Testis (tissue), 5 donors: ENCODE measurements at places on chromosomes 5 and 9. TPM values are rescaled to one million over a fixed set of nuclear protein-coding genes. Genes with fewer than 3 reads are reported as not detected.

The GDA gene
- 1.7 TPM for total RNA-seq

The RASGRF2 gene
- total RNA-seq, result 7.8 TPM

The ECSCR gene
- 1.8 TPM for total RNA-seq

The PCDHGC5 gene
- 5.4 TPM for total RNA-seq

DNA sequence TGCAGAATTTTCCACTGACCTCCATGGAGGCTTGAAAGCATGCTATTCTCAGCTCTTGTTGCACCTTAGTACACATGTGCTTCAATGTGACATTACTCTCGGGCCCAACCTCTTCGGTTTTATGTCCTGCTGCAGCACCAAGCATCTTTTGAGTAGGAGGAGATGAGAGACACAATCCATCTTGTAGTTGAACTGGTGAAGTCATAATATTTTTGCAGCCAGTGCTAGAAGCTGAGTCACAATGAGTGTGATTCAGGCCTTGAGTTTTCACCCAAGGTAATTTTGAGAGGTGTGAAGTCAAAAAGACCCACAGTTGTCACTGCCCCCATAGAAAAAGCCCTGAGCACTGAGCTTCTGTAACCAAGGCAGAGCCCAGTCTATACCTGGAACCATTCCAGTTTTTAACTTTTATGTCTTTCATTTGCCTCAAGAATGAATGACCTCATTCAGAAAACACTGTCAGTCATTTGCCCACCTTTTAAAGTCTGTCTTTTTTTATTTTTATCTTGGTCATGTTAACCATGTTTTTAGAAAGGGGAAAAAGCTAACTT, 117.7 kb downstream of the ZNF462 start:
- H3K27ac ChIP-seq, result no peak overlapping the region

GRCh38 chr5:40277161-40277906, 402.4 kb upstream of the PTGER4 start:
- H3K4me3 ChIP-seq, result no peak overlapping the region
- no peak for DNase-seq
- no peak overlapping the region for H3K27ac ChIP-seq
- H3K36me3 ChIP-seq, result no peaks in the 10 kb centered on the region

- no peak overlapping the region for H3K27ac ChIP-seq
- H3K27me3 ChIP-seq, result no peaks in the 10 kb centered on the region
- H3K36me3 ChIP-seq, result no peaks in the 10 kb centered on the region
- no peak for DNase-seq
Observed at GRCh38 chr9:69678843-69679538, 6.8 kb upstream of the APBA1 start.

- peaks cover 50% of the 10 kb centered on the region for H3K4me1 ChIP-seq
- DNase-seq, result peak; percentile 71
- no peaks in the 10 kb centered on the region for H3K36me3 ChIP-seq
- peak overlapping the region; percentile 90 for H3K27ac ChIP-seq
Observed at GRCh38 chr5:14406554-14406849, 175.1 kb upstream of the OTULINL start.

GRCh38 chr9:113650207-113651131, 186.9 kb downstream of the RGS3 start:
- peaks cover 14% of the 10 kb centered on the region for H3K4me1 ChIP-seq
- no peaks in the 10 kb centered on the region for H3K36me3 ChIP-seq
- no peak for DNase-seq
- H3K27ac ChIP-seq, result no peak overlapping the region

GRCh38 chr5:53766673-53767072, 206.2 kb downstream of the NDUFS4 start:
- H3K4me3 ChIP-seq, result no peak overlapping the region
- DNase-seq, result no peak
- H3K36me3 ChIP-seq, result no peaks in the 10 kb centered on the region

DNA sequence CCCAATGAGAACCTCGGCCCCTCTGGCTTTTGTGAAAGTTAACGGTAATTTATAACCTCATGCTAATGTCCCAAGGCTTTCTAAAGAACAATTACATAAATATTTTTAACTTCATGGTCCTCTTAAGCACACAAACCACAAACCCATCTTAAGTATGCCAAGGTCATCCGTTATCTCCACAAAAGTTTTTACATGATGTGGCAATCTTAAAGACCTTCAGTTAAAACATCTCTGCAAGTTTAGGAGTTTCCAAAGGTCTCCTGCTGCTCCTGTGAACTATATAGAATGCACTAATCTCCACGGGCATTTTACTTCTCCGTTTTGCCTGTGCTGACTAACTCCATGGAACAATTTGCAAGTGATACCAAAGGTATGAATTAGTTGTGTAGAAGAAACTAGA, 228.2 kb downstream of the TLE1 start:
- DNase-seq, result no peak
- no peaks in the 10 kb centered on the region for H3K36me3 ChIP-seq
- peaks cover 9% of the 10 kb centered on the region for H3K4me1 ChIP-seq
- no peak overlapping the region for H3K4me3 ChIP-seq
- no peak overlapping the region for H3K27ac ChIP-seq

DNA sequence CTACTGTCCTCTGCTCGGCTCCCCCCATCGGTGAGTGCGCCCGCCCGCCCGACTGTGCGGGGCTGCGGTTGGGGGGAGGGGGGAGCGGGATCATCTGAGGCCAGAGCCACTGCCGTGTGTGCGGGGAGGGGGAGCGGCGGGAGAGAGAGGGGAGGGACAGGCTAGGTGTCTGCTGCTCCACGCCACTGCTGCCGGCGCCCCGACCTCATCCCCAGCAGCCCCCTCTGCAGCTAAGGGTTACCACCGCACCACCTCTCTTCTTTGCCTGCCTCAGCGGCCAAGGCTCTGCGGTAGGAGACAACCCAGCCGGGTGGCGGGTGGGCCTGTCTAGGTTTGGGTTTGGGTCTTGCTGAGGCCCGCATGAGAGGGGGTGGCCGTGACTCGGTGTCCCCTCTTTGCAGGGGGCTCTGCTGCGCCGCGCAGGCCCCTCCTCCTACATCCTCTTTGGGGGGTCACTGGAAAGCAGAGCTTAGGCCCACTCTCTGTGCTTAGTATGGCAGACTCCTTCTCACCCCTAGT, 670 bp upstream of the PURA start:
- H3K27me3 ChIP-seq, result no peaks in the 10 kb centered on the region
- peak overlapping the region; percentile 85 for H3K4me3 ChIP-seq
- peaks cover 52% of the 10 kb centered on the region for H3K4me1 ChIP-seq
- peak; percentile 54 for DNase-seq
- H3K27ac ChIP-seq, result peak overlapping the region; percentile 96

GRCh38 chr5:90830058-90830457, 271.5 kb downstream of the ADGRV1 start:
- H3K4me3 ChIP-seq, result no peak overlapping the region
- H3K36me3 ChIP-seq, result no peaks in the 10 kb centered on the region
- H3K4me1 ChIP-seq, result no peaks in the 10 kb centered on the region
- no peak for DNase-seq
- no peak overlapping the region for H3K27ac ChIP-seq
- no peaks in the 10 kb centered on the region for H3K27me3 ChIP-seq

DNA sequence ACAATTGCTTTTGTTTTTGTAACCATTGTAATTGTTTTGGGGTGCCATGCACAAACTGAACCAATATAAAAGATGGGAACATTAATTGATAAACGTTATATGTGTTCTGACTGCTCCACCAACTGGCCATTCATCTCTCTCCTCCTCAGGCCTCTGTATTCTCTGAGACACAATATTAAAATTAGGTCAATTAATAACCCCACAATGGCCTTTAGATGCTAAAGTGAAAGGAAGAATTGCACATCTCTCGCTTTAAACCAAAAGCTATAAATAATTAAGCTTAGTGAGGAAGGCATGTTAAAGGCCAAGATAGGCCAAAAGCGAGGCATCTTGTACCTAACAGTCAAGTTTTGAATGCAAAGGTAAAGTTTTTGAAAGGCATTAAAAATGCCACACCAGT, 448.4 kb upstream of the ITGA1 start:
- H3K36me3 ChIP-seq, result no peaks in the 10 kb centered on the region
- no peak for DNase-seq
- H3K27ac ChIP-seq, result no peak overlapping the region

DNA sequence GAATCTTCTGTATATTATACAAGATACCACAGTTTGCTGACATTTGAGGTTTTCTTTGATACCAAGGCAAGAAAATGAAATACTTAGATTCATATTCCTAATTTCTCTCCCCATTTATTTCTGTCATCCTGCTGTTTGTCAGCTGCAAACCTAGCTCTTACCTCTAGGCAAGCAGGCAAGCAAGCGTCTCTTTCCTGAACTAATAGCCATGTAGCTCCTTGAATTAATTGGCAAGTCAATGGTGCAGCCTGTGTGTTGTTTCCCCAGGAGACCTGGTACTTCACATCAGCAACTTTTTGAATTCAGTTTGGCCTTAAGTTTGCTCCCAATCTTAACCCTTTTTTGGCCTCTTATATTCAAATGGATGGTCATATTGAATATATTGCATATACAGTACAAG, 573.6 kb upstream of the ARRDC3 start:
- H3K36me3 ChIP-seq, result no peaks in the 10 kb centered on the region
- no peaks in the 10 kb centered on the region for H3K27me3 ChIP-seq
- H3K4me1 ChIP-seq, result no peaks in the 10 kb centered on the region

GRCh38 chr5:104267320-104268015, 704.9 kb upstream of the NUDT12 start:
- no peak overlapping the region for H3K4me3 ChIP-seq
- no peak overlapping the region for H3K27ac ChIP-seq
- H3K4me1 ChIP-seq, result no peaks in the 10 kb centered on the region
- H3K27me3 ChIP-seq, result no peaks in the 10 kb centered on the region

- no peaks in the 10 kb centered on the region for H3K36me3 ChIP-seq
- H3K27me3 ChIP-seq, result no peaks in the 10 kb centered on the region
- no peak for DNase-seq
- H3K27ac ChIP-seq, result no peak overlapping the region
Observed at GRCh38 chr5:59040024-59040803, 457.3 kb downstream of the RAB3C start.

GRCh38 chr5:1558944-1559343, 35.2 kb upstream of the LPCAT1 start:
- H3K27me3 ChIP-seq, result no peaks in the 10 kb centered on the region
- H3K4me3 ChIP-seq, result no peak overlapping the region
- H3K36me3 ChIP-seq, result no peaks in the 10 kb centered on the region

DNA sequence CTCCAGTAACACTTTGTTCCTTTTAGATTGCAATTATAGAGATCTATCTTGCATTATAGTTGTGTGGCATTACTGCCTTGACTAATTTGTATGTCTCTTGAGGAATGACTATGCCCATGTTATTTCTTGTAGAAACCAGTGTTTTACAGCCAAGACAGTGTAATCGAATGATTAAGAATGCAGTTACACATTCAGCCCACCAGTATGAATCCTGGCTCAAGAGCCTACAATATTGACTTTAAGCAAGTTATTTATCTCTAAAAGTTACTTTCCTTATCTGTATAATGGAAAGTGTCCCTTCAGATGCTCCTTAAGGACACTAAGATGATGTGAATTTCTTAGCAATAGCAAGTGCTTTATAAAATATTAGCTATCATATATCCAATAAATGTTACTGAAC, 9.7 kb upstream of the SNX24 start:
- no peak for DNase-seq
- H3K36me3 ChIP-seq, result no peaks in the 10 kb centered on the region
- H3K4me1 ChIP-seq, result no peaks in the 10 kb centered on the region
- no peak overlapping the region for H3K4me3 ChIP-seq
- no peak overlapping the region for H3K27ac ChIP-seq

- no peak overlapping the region for H3K27ac ChIP-seq
- H3K4me1 ChIP-seq, result peaks cover 8% of the 10 kb centered on the region
- no peaks in the 10 kb centered on the region for H3K27me3 ChIP-seq
- H3K4me3 ChIP-seq, result no peak overlapping the region
- no peak for DNase-seq
Observed at GRCh38 chr5:38373743-38374142, 115.4 kb downstream of the EGFLAM start.

GRCh38 chr5:10401498-10401897, 40.2 kb upstream of the ROPN1L start:
- no peak overlapping the region for H3K27ac ChIP-seq
- no peak overlapping the region for H3K4me3 ChIP-seq
- no peaks in the 10 kb centered on the region for H3K27me3 ChIP-seq

- H3K27ac ChIP-seq, result no peak overlapping the region
- no peak overlapping the region for H3K4me3 ChIP-seq
- H3K4me1 ChIP-seq, result peaks cover 3% of the 10 kb centered on the region
- DNase-seq, result no peak
Observed at GRCh38 chr5:168023191-168023590, 268.3 kb upstream of the WWC1 start.

DNA sequence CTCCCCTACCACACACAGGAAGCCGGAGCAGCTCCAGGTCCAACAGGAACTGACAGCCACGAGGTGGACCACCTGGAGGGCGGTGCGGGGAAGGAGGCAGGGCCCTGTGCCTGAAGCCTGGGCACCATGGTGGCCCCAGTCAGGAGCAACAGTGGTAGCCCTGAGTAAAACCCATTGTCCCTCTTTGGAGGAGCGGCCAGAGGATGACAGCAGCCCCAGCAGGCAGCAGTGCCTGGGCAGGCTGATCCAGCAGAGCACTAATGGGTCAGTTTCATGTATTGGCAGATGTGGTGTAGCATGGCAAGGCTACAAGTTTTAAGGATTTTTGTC, 47.7 kb upstream of the GARNL3 start:
- no peak for DNase-seq
- no peaks in the 10 kb centered on the region for H3K4me1 ChIP-seq
- no peak overlapping the region for H3K27ac ChIP-seq
- no peaks in the 10 kb centered on the region for H3K36me3 ChIP-seq
- H3K27me3 ChIP-seq, result no peaks in the 10 kb centered on the region
- H3K4me3 ChIP-seq, result no peak overlapping the region

DNA sequence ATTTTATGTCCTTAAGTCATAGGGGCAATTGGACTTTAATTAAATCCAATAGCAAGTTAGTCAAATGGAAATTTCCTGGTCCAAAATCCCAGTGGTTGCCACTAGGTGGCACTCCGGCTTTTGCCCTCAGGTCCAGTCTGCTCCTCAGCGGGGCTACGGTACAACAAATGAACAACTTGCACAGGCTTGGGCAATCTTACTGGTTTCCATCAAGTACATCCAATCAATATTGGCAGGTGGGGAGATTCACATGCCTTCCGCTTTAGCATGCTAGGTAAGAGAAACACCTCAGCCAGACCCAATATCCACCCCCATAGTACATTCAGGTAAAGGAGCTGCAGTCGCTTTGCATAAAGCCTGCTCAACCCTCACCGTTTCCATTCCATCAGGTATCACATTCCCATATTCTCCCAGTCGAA, 6.3 kb upstream of the MXD3 start:
- H3K4me3 ChIP-seq, result no peak overlapping the region
- H3K27ac ChIP-seq, result no peak overlapping the region
- no peaks in the 10 kb centered on the region for H3K36me3 ChIP-seq
- H3K27me3 ChIP-seq, result no peaks in the 10 kb centered on the region
